ENCODE measurements at places on chromosomes 3 and 15.
A peak's percentile ranks its signal among the peaks of the same experiment; 100 is the strongest.

DNA sequence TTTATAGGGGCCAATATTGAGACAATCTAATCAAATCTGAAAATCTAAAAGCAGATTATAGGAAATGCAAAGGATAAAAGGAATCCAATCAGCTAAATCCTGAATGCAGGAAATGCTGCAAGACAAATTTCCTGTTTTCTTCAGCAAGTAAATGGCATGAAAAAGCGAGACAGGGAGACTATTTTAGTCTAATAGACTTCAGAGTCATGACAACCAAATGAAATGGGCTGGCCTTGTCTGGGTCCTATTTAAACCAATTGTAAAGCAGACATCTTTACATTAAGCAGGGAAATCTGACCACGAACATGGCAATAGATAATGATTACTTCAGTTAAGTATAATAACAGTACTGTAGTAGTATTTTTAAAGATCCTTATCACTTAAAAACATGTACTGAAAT lies 2.1 kb downstream of the DBR1 start:
- DNase-seq: no peak

DNA sequence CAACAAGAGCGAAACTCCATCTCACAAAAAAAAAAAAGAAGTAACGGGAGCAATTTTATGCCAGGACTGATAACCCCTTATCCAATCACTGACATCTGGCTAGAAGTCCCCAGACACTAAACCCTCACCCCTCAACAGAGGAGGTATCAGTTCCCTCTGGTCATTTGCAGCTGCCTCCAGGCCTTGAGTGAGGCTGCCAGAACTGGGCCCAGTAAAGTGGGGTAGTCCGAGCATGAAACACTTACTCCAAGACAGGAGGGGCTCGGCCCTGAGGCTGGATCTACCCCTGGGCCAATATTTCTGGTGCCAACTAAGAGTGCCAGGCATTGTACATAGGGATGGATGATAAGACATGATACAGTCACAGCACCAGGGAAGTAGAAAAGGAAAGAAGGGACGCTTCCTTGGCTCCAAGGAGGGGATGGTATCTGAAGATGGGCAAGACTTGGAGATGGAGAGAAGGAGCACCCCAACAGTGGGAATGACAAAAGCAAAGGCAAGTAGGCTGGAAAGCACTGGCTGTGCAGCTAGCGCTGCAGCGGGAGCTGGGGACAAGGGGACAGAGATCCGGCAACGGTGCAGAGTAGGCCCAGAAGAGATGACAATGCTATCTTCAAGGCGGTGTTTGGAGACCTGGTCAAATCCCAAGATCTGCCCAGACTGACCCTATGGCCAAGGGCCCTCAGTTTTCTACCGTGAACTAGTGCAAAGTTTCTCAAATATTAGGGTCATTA lies 2.2 kb downstream of the XXYLT1 start:
- DNase-seq: no peak

DNA sequence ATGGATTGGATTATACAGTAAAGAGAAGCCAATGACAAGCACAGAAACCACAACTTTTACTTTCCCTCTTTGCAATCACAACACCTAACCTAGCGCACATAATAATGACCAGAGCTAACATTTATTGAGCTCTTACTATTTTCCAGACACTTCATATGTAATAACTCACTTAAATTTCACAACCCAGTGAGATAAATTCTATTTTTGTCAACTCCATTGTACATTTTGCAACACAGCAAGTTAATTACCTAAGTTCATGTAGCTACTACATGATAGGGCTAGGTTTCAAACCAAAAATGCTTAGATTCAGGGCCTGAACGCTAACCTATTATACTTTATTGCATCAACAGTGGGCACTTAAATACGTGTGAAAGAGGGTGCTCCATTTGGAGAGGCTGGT lies 89.5 kb downstream of the GADL1 start:
- no peak for DNase-seq

DNA sequence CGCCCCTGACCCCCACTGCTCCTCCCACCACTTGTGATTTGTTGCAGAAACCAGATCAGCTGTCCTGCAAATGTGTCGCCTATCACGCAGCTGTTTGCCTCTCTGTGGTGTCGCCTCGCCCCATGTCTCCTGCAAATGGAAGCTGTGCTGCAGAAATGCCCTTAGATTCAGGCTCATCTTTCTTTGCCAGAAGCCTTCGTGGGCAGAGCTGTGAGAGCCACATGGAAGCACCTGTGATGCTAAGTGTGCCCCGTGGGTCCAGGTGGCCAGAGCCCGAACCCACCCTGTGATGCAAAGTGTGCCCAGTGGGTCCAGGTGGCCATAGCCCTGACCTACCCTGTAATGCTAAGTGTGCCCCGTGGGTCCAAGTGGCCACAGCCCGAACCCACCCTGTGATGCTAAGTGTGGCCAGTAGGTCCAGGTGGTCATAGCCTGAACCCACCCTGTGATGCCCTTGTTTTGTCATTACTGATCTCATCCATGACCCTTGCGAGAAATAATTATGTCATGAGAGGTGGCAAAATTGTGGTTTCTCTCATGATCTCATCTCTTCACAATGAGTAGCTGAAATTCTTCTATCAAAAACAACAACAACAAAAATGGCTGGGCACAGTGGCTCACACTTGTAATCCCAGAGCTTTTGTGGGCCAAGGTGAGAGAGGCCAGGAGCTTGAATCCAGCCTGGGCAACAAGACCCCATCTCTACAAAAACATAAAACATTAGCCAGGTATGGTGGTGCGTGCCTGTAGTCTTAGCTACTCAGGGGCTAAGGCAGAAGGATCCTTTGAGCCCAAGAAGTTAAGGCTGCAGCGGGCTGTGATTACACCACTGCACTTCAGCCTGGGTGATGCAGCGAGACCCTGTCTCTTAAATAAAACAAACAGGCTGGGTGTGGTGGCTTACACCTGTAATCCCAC lies 187.4 kb downstream of the GOLGA6L6 start:
- DNase-seq: no peak

DNA sequence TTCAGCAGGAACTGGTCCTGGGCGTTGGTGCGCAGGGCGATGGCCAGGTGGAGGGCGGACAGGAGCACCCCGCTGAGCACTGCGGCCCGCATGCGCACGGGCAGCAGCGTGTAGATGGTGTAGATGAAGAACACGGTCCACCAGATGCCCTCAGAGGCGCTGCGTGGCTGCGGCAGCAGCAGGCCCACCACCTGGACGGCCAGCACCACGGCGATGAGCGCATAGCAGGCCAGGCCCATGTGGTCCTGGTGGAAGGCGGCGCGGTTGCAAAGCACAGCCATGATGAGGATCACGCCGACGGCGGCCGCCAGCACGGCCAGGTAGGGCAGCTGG lies 1.5 kb downstream of the ADCY5 start:
- no peak for DNase-seq

GRCh38 chr3:72232331-72232730 lies 447.4 kb upstream of the PROK2 start:
- no peak for DNase-seq

- DNase-seq: no peak
Observed at GRCh38 chr3:17088602-17089313, 204.0 kb downstream of the PLCL2 start.

- no peak for DNase-seq
Observed at GRCh38 chr3:164467007-164467406, 611.3 kb downstream of the SI start.

- peak; percentile 38 for DNase-seq
Observed at GRCh38 chr3:102225407-102226132, 209.2 kb upstream of the ZPLD1 start.

DNA sequence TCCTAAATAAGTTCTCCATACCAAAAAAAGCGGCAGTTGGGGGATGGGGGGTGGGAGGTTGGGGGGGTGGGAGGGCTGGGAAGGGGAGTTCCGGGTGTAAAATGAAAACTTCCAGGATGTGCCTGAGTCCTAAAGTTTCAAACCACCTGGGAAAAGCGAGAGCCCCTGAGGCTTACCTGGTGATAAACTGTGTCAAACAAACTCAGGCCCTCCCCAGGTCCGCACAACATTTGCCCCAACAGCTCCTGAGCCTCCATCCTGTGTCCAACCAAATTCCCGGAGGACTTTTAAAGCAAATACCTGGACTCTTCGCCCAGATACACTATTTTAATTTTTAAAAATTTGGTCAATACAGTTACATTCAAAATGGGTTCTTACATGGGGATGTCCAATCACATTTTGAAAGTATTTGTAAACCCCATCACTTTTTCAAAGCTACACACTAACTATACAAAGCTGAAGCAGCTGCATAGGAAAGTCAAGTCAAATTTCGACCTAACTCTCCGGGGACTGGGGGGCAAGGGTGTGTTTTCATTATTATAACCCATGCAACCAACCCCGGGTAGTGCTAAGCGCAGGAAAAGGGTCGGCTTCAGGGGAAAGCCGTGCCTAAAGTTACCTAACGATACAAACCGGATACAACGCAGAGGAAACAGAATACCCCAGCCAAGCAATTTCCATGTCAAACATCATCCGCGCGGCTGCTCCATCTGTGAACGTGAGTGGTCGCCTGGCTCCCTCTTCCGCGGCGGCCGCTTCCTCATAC lies 685 bp upstream of the FOXB1 start:
- no peak for DNase-seq

- DNase-seq: no peak
Observed at GRCh38 chr15:95620934-95621579, 709.4 kb upstream of the NR2F2 start.

DNA sequence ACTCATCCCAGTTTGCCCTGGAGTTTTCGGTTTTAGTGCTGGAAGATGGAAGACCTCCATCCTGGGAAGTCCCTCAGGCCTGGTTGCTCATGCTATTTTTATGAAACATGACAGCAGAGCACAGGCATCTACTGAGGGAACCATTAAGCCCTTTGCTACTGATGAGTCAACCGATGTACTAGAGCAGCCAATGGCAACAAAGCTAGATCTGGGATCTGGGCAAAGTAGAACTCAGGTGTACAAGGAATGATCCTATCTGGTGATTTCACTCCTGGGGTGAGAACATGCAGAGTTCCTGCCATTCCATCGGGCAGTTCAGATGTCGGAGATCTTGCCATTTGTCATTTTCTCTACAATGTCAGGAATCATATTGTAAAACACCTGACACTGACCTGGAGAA lies 166.2 kb upstream of the NSMCE3 start:
- DNase-seq: no peak

DNA sequence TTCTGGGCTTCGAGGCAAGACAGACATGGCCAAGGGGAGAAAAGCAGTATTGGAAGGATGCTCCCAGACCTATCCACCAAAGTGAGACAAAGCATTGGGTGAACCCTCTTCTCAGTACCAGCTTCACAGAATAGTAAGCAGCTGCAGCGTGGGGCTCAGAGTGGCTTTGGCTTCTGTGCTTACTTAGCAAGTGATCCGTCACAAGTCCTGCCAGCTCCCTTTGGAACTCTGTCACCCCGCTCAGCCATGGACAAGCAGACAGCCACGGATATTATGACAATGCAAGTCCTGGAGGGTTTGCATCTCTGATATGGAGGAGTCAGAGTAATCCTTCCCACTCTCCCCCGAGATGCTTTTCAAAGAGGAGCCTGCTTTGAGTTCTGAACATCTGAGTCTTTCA lies 90.8 kb downstream of the SLCO3A1 start:
- DNase-seq: no peak

DNA sequence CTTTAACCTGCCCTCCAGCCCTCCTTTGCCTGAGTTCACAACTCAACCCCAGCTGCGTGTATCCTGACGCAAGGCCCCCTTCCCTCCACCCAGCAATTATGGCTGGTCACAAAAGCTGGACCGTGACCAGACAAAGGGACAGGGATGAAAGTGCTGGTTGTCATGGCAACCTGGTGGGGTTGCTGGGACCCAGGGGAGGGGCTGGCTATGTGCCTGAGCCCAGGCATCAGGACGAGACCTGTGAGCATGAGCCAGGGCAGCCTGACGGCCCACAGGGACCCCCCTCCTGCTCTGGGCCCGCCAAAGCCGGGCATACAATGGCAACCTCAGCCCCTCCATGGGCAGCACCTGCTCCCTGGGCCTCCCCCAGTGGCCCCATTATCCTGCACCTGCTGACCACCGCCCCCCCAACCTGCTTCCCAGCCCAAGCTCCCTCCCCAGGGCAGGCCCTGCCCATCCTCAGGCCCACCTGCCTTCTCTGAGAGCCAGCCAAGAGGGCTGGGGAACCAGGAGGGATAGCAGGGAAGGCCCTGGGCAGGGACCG lies 4.5 kb upstream of the DNAH1 start:
- no peak for DNase-seq

DNA sequence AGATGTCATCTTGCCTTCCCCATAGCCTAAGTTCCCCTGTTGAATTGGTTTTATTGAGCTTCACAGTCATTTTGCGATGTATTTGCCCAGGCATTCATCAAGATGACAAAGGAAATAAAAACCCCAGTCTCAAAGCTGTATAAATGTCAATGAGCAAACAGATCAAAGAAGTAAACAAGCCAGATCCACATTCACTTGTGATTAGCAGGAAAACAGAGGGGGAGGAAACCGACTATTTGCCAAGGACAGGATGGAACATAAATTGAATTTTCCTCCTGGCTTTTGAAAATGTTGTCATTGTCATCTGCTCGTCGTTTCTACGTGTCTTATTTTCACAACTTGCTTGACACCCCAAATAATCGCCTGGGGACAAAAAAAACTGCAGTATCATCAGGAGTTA lies 83.5 kb downstream of the SV2B start:
- DNase-seq: no peak

- no peak for DNase-seq
Observed at GRCh38 chr3:145900056-145900829, 260.7 kb downstream of the PLOD2 start.

GRCh38 chr3:187999821-188000220 lies 154.1 kb upstream of the LPP start:
- no peak for DNase-seq

DNA sequence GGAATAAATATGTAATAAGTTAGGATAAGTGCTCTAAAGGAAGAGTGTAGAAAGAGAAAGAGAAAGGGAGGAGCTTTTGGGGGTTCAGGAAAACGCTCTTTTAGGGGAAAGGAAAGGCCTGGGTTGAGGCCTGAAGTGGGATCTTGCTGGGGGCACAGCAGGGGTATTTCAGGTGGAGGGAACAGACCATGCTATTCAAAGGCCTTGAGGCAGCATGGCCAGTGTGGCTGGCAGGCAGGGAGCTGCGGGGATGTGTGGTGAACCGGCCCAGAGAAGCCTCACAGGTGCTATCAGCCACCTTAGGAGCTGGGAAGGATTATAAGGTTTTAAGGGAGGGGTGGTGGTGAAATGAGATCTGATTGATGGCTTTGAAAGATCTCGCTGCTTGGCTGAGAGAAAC lies 66.6 kb downstream of the LINGO1 start:
- DNase-seq: no peak

DNA sequence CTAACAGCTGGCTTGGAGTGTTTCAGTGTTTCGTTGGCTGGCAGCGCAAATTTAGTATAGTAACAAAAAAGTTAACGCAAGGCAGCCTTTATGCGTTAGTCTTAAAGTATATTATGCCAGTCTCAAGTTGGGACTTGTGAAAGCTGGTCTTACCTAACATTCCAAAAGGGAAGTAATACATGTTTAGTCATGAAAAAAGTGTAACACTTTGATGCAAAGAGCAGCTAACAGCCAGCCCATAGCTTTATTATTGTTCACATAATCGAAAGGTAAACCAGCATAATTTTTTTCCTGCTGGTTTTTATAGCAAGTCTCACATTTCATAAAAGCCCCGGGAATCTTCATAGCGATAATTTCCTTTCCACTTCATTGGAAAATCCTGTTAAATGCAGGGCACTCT lies 2.4 kb upstream of the GPR87 start:
- no peak for DNase-seq

Data from renal cortex interstitium (tissue), 15 donors.